GM18507 (cell line): ENCODE measurements at places on chromosomes 13 and 19.

DNA sequence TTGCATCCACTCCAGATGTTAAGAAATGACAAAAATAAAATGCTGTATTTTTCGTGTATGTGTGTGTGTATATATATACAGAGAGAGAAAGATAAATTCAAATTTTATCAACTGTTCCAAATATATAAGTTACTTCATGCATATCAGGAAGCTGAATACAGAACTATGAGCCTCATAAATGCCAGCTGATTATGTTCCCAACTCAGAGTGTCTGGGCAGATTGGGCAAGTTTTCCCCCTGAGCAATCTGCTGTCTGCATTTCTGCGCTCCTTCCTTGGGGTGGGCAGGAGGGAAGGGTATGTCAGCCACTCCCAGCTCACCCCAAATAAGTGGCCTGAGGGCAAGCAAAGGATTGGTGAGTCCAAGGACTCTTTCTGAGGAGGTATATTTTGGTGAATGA is 154.1 kb downstream of the DCLK1 start:
- no peak for DNase-seq

- DNase-seq, result no peak
Measured at GRCh38 chr19:1094655-1094977, 559 bp downstream of the POLR2E start.

DNA sequence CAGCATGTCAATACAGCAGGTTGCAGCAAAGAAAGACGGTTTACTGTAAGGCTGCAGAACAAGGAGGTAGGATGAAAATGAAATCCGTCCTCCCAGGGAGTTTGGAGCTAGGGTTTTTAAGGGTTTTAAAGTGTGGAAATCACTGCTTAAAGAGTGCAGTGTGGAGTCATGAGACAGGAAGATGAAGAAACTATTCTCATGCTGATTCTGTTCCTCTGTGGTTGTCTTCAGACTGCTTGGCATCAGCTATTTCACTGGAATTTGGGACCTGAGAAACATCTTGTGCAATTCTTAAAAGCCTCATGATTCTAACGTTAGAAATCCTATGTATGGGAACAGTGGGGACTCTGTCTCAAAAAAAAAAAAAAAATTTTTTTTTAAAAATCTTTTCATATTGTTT is 11.4 kb downstream of the ZNF331 start:
- no peak for DNase-seq

DNA sequence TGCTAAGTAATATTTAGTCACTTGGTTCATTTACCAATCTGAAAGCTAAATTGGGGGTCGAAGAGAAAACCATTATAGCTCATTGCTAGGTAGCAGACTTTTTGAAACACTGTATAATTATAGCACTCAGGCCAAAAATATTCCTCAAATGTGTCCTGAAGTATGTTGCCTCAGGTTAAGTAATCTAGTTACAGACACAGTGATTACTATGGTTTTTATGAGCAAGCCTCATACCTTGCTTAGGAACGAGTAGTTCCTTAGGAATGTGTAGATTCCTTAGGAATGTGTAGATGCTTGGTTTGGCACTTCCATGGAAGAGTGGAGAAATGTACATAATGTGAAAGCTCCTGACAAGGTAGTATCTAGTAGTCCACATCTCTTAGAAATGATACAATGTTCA is 387.5 kb downstream of the LMO7 start:
- no peak for DNase-seq

DNA sequence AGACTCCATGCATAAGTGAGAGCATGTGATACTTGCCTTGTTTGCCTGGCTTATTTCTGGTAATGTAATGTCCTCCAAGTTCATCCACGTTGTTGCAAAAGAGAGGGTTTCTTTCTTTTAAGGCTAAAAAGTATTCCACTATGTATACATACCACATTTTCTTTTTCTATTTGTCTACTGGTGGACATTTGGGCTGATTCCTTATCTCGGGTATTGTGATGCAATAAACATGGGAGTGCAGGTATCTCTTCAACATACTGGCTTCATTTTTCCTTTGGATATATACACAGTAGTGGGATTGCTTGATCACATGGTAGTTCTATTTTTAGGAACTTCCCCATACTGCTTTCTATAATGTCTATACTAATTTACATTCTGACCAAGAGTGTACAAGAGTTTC is 49.6 kb upstream of the EBPL start:
- no peak for DNase-seq

DNA sequence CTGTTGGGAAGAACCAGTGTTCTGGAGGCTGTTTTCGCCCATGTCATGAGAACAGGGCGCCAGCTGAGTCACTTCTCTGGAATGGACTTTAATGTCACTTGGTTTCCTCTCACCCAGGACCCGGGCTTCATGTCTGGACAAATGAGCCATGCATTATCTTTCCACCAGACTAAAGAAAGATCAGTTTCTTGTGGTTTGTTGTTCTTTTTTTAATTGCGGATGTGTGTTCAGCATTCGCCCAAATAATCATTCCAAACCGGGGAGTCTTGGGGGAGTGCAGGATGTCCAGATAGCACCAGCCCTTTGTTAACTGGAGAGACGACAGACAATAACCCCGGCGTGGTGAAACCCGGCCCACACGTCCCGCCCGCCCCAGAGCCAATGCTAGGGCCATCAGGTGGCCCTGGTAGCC is 102.5 kb downstream of the COL4A2 start:
- no peak for DNase-seq

GRCh38 chr13:24217601-24218281 is 57.2 kb downstream of the SPATA13 start:
- no peak for DNase-seq

- DNase-seq, result peak; percentile 71
Measured at GRCh38 chr19:19490214-19490968, 25.0 kb downstream of the TSSK6 start.

DNA sequence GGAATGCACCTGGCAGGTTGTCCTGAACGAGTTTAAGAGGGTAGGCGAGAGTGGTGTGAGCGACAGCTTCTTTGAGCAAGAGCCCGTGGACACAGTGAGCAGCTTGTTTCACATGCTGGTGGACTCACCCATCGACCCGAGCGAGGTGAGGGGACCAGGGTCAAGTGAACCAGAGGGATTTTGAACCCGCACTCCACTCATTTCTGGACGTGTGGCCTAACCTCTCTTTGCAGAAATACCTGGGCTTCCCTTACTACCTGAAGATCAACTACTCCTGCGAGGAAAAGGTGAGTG is 1.7 kb downstream of the CATSPERG start:
- no peak for DNase-seq

DNA sequence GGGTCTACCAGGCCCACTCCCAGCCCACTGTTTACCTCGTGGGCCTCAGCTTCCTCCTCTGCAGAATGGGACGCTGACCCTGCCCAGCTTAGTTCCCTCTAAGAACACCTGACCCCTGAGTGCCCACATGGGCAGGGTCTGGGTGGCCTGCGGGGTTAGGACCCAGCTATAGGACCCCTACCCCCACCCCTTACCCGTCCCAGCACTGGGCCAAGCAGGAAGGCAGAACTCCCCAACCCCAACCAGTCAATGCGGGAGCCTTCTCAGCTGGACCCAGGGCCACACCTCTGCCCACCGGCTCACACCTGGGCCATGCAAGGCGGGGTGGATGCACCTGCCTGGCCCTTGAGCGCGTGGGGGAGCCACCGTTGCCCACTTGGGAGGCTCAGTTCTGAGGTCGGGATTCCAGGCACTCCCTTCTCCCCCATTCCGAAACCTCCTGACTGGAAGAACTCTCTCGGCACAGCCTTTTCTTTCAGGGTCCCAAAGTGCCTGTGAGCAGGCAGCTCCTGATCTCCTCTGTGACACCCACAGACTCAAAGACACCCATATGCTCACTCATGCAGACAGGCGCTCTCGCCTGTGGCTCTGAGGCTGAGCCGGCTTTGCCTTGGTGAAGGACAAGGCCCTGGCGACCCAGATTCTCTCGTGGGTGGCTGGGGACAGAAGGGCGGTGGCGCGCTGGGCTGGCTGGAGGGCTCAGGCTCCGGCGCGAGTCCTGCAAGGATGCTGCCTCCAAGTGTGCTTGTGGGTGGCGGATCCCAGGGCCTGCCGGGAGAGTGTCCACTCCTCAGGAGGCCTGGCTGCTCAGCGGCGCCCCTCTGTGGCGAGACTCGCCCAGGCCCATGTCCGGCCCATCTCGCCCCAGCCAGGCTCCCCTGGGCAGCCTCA is 27.9 kb upstream of the PARP4 start:
- DNase-seq, result no peak

- peak; percentile 62 for DNase-seq
Measured at GRCh38 chr19:35204799-35205732, 23.5 kb downstream of the FAM187B start.

DNA sequence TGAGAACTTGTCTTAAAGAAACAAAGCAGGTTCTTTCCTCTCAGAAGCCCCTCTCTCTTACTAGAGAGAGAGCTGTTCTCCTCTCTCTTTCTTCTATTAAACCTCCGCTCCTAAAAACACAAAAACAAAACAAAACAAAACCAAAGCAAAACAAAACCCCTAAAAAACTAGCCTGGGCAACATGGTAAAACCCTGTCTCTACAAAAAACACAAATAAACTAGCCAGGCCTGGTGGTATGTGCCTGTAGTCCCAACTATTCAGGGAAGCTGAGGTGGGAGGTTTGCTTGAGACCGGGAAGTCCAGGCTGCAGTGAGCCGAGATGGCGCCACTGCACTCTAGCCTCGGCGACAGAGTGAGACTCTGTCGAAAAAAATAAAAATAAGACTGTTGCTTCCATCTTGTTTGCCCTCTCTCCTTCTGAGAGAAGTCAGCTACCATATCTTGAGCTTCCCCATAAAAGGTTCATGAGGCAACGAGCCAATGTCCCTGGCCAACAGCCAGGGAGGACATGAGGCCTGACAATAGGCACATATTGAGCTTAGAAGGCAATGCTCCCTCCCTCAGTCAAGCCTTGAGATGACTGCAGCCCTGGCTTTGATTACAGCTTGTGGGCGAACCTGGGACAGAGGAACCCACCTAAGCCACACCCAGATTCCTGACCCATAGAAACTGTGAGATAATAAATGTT is 17.5 kb upstream of the FLT3 start:
- DNase-seq, result no peak

GRCh38 chr19:10636304-10636972 is 11.1 kb downstream of the SLC44A2 start:
- no peak for DNase-seq

DNA sequence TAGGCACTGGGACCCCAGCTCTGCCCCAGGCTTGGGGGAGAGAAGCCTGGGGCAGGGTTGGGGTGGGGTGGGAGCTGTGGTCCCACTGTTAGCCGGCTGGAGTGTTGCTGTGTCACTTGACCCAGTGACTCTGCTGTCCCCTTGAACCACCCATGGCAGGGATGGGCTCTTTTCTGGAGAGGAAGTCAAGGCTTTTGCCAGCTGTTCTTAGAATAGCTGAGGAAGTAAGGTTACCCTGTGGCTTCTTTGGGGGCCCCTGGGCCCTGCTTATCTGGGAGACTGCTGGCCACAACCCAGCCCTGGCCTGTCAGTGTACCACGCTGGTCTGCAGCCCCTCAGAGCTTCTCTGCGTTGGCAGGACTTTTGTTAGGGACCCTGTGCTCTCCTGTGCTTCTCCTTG is 9.1 kb downstream of the PNPLA6 start:
- DNase-seq, result no peak

- DNase-seq, result no peak
Measured at GRCh38 chr19:42028304-42029216, 34.5 kb upstream of the ATP1A3 start.

DNA sequence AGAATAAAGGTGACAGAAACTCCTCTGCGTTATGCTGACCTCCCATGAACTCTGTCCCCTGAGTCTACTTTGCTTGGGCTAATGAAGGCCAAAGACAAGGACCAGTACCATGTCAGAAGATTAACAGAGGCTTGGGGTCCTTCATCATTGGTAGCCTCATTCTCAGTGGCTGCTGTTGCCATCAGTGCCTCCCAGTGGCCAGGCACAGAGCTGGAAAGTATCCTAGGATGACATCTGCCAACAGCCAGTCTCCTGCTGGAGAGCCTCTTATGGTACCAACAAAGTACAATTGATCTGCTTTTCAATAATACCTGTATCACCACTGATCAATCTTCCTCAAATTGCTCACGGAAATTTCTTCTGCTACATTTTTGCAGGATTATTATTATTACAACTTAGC is 281.6 kb downstream of the DNAJC15 start:
- DNase-seq, result no peak

GRCh38 chr19:48169578-48169938 is 586 bp downstream of the LIG1 start:
- peak; percentile 93 for DNase-seq

DNA sequence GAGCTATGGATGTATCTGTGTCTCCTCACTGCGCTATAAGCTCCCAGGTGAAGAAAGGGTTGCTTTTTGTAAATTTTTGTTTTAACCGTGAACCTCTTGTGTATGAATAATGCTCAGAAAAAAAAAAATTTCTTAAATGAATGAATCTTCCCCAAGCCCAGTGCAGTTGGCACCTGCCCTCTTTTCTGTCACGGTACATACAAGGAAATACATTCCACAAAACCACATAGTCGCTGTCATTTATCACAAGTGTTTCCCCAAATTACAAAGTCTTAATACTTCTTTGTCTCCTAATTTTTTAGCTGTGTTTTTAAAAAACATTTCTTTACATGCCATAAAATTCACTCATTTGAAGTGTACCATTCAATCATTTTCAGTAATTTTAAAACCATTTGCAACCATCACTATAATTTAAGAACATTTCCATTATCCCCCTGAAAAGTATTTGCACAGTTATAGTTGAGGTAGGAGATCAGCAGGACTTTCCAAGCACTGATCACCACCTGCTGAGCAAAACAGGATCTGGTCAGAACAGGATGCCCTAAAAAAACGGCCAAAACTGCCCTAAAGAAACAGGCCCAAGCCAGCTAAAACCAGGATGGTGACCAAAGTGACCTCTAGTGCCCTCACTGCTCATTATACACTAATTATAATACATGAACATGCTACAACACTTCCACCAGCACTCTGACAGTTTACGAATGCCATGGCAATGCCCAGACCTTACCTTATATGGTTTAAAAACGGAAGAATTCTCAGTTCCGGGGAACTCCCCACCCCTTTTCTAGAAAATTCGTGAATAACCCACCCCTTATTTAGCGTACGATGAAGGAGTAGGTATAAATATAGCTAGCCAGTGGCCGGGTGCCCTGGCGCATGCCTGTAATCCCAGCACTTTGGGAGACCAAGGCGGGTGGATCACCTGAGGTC is 1.3 kb upstream of the TEX30 start:
- no peak for DNase-seq
